Stimulated activated CD8-positive, alpha-beta memory T cell treated with anti-CD3 and anti-CD28 coated beads, Interleukin-15, amount 100 ng/mL, for 24 hours (primary cell): ENCODE measurements at places on chromosomes 3 and 15.

DNA sequence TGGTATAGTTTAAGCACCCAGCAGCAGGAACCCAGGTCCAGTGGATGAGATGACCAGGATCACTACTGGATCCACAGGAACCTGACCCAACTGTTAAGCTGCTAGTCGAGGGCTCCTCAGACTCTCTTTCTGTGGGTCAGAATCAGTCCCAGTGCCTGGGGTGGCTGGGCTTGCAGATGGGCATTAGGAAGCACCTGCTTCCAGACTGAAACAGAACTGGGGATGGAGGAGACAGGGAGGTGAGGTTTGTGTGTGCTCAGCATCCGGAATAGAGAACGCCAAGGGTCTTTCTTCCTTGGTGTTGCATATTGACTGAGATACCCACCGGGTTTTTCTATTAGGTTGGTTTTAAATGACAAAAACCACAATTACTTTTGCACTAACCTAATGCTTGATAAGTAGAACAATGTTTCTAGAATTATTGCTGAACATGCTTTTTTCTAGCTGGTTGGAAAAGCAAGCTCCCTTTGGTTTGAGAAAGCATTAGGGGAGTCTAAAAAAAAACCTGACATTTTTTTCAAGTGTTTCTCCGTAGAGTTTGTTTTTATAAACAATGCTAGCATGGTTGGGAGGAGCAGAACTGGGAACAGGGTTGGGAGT is 779 bp downstream of the ST3GAL6 start:
- DNase-seq = no peak

DNA sequence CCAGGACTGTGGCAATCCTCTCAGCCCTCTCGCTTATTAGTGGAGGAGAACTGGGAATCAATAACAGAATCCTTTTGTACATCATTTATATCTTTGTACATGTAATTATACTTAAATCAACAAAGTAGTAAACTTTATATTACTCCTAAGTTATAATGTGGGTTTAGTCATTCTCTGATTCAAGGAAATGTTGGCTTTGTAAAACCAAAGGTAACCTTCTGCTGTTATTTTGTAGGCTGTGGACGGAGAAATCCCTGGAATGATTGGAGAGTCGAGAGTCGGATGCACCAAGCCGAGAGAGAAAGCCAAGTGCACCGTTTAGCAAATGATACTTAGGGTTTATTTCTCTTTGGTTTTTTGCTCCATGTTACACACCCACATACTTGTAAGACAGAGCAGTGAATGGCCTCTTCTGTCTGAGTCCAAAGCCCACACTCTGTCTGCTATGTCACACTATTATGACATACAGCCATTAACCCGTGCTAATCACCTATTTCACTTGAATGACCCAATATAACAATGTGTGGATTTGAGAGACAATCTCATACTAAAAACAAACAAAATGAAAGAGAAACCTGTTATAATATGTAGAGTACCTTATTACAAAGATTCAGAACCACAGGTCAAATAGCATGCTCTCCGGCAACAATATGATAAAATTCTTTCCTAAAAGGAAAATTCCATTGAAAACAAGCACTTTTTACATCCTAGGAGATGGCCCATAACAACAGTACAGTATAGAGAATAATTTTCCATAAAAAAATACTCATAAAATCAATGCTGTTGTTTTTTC is 72.2 kb downstream of the MECOM start:
- DNase-seq = no peak

DNA sequence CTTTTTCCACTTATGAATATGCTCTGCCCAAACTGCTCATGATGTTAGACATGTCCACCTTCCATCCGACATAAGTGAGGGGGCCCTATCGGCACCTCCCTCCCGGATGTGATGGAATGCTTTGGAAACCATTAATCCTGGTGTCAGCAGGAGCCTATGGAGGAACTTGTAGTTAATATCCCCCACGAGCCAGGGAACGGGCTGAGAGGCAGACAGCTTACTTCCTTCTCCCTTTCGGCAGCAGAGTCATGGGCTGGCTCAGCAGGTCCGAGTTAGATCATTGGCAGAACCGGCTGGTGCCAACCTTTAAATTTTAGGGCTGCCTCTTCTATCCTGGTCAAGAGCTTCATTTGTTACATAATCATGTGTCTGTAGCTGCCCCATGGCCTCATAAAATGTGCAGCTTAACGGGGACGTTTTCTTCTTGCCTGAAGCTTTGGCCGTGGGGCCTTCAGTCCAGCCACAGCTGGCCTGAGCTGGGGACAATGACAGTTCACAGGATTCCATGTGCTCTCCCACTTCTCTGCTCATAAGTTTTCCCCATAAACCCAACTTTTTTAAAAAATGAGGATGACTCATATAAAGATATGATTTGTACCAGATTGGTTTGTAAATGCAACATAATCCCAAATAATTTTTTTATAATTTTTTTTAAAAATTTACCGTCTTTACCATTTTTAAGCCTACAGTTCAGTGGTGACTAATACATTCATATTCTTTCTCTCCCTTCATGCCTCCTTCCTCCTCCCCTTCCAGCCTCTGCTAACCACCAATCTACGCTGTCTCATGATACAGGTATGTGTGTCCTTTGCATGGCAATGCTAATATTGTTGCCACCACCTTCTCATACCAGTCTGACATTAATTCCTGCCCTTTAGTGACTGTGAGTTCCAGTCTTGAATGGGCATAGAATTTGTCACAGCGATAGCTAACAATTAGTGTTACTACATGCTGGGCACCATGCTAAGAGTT is 62.2 kb upstream of the RGMA start:
- no peak for DNase-seq

GRCh38 chr3:175346573-175347356 is 487.6 kb downstream of the NAALADL2 start:
- DNase-seq = no peak

- no peak for DNase-seq
Measured at GRCh38 chr3:108459225-108459624, 51.2 kb downstream of the MYH15 start.

GRCh38 chr3:143771258-143771657 is 77.0 kb downstream of the SLC9A9 start:
- DNase-seq = no peak
